LHCN-M2 (cell line): ENCODE measurements at places on chromosomes 4 and X.
A peak's percentile ranks its signal among the peaks of the same experiment; 100 is the strongest.

GRCh38 chr4:87029356-87029755, 94.5 kb downstream of the AFF1 start:
- DNase-seq, result no peak

DNA sequence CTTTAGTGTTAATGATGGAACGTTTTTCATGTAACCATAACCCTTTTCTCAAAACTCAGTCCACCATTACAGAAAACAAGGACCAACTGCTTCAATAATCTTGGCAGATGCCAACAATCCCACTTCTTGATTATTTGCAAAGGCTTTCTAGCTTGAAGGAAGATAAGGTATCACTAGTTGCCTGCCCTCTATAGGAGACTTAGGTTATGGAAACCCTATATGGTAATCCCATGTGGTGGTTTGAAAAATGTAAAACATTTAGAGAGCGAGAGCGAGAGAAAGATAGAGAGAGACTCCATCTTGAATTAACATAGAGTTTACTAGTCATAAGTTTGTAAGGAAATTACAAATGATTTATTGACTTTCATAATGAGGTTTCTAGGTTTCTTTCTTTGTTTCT, 1627.5 kb upstream of the TENM3 start:
- no peak for DNase-seq

DNA sequence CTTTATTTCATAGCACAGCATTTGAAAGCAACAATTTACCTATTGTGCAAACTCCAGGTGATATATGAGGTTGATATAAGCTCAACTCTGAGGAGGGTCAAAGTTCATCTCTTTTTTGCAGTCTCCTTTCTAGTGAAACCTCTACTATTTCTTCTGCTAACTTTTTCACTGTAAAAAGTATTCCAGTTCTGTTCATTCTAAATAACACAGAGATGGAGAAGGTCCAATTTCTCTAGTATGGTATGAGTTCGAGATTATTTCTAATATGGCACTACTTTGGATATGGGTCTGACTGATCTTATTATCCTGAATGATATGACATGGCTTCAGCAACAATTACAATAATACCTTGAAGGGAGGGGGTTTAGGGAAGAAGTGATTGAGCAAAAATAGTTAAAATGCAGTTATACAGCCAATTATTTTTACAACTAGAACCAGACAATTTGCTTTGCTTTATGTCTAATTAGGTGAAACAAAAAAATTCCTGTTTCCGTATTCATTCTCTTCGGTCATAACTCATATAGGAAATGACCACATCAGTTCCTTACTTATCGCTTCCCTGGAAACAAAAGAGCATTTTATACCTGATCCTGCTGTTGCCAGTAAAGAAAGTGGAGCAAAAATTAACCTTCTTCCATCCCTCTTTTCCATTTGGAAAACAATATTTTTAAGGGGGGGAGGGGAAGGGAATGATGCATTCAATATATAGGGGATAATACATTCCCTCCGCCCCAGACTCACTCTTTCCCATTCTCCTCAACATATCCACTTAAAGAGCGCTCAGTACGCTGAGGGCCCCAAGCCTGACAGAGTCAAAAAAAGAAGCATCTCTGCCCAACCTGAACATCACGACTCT, 1.0 kb downstream of the TBC1D9 start:
- DNase-seq, result peak; percentile 7

DNA sequence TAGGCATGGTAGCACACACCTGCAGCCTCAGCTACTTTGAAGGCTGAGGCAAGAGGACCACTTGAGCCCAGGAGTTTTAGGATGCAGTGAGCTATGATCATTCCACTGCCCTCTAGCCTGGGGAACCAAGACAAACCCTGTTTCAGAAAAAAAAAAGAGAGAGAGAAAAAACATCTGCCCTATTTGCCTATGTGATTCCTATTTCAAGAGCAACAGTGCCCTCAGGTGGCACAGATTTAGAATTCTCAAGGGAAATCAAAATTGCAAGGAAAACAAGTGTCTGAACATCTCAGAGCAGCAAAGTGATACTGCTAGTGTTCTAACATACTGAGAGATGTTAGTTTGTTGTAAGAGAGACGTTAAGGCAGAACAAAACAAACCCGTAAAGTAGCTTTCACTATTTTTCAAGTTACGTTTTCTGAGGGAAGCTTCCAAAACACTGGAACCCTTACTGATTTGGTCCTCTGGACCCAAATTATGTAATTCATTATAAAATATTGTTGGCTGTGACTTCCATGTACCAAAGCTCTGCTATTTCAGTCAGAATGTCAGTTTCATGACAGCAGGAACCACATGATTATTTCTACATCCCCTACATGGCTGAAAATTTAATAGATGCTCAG, 7.9 kb downstream of the BDH2 start:
- DNase-seq, result peak; percentile 71

DNA sequence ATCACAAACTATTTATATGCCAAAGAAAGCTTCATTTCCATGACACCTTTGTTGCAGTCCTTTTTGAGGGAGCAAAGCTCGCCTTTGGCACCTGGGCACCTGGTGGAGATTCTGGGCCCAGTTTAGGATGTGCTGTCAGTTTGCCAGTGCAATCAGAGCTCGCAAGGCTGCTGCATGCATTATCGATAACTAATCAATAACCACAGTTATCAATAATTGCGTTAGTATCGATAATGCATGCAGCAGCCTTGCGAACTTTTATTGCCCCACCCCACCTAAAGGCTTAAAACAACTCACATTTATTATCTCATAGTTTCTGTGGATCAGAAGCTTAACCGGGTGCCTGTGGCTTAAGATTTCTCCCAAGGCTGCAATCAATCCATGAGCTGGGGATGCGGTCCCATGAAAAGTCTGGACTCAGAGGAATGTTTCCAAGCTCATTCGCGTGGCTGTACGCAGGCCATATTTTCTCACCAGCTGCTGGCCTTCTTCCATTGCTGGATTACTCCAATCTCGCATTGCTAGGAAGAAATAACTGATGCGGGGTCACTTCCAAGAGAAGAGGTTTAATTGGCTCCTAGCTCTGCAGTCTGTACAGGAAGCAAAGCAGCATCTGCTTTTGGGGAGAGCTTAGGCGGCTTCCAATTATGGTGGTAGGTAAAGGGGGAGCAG, 6.2 kb upstream of the AFAP1 start:
- no peak for DNase-seq

DNA sequence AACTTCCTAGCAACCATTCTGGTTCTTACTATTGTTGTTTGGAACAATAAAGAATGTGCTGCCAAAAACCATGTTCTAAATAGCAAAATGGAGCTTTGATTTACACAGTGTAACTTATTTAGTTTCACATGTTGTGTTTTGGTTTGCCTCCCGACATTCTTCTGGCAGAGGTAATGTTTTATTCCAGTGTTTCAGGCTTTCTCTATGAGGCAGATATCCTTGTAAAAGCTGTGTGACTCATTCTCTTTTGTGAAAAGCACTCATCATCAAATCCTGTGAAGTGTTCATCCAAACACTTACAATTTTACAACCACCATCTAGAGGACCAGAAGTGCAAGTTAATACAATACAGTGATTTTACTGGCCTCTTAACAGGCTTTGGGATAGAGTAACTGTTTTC, 219.0 kb upstream of the GIMD1 start:
- peak; percentile 81 for DNase-seq

- no peak for DNase-seq
These were observed 2.6 kb upstream of the VSIG4 start for GRCh38 chrX:66042307-66043077.

DNA sequence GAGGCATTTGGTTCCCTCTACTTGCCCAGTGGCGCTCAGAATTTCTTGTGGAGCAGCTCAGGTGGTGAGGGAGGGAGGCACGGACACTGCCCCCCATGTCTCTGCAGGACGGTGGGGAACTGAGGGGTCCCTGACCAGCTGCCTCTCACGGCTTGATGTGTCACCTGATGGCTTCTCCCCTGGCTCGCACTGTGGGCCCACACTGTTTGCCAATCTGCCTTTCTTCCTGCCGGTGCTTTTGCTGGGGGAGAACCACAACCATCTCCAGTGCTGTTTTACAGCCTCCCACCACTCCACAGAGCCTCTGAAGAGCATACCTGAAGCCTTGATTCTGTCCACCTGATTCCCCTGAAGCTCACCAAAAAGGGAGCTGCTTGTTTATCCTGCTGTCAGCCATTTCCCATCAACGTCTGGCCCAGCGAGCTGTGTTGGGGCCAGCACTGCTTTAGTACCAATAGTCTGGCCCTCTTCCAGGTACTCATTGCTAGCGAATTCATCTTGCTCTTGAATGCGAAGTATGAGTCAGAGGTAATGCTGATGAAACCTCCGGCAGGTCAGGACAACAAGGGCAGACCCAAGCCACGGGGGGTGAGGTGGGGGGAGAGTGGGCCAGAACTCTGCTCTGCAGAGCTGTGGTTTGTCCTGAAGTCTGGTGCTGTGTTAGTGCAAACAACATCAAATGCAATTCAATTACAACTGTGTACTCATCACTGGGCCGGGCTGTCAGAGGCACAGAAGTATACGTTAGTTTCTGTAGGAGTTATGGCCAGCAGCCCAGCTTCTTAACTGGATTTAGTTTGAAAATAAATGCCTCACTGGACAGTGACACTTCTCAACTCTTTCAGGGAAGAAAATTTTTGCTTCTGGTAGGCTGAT, 208.3 kb upstream of the JADE1 start:
- peak; percentile 97 for DNase-seq

- DNase-seq, result peak; percentile 7
These were observed 47.2 kb upstream of the TMPRSS11F start for GRCh38 chr4:68176904-68177303.

DNA sequence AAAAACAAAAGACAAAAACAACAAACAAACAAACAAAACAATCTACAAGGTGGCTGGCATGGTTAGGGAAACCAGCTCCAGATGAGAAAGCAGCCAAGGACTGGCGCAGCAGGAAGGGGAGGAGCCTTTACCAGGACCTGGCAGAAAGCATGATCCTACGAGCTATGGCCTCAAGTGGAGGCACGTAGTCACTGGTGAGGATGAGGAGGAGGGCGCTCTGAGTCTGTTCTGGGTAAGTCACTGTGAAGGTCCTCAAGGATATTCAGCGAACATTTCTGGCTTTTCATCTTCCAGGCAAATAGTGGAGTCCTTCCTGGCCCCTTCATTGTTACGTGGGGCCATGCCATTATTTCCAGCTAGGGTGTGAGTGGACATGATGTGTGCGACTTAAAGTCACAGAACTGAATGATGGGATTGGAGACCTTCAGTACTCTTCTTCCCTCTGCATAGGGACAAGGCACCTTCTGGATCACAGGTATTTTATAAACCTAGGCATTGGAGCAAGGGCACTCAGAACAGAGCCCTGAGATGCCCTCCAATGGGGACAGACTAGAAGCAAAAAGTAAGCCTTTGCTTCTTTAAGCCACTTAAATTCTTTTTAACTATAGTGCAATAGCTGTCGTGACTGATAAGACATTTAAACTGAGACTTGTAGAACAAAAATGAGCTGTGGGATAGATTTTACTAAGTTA, 771.3 kb downstream of the RAB28 start:
- no peak for DNase-seq

GRCh38 chr4:105059337-105059736, 87.3 kb upstream of the TET2 start:
- DNase-seq, result no peak

GRCh38 chr4:178080312-178080711, 638.1 kb upstream of the AGA start:
- DNase-seq, result no peak

- DNase-seq, result no peak
These were observed 213.2 kb downstream of the ARHGAP24 start for GRCh38 chr4:85688055-85688740.

- no peak for DNase-seq
These were observed 17.5 kb downstream of the GATB start for GRCh38 chr4:151743128-151743854.

DNA sequence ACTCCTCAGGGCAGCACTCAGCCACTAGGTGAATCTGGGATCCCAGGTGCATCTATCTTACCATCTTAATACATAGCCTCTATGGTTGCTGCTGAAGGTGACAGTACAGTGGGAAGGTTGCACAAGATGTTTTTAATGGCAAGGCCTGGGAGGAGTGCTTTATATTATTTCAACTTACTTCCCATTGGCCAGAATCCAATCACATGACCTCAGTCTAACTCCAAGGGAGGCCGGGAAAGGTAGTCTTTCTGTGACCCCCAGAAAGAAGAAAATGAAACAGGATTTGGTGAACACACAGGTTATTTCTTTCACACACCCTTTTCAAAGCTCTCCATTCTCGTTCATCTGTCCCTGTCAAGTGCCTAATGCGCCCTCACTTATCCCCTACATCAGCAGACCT, 189.1 kb upstream of the ATP6AP2 start:
- no peak for DNase-seq

DNA sequence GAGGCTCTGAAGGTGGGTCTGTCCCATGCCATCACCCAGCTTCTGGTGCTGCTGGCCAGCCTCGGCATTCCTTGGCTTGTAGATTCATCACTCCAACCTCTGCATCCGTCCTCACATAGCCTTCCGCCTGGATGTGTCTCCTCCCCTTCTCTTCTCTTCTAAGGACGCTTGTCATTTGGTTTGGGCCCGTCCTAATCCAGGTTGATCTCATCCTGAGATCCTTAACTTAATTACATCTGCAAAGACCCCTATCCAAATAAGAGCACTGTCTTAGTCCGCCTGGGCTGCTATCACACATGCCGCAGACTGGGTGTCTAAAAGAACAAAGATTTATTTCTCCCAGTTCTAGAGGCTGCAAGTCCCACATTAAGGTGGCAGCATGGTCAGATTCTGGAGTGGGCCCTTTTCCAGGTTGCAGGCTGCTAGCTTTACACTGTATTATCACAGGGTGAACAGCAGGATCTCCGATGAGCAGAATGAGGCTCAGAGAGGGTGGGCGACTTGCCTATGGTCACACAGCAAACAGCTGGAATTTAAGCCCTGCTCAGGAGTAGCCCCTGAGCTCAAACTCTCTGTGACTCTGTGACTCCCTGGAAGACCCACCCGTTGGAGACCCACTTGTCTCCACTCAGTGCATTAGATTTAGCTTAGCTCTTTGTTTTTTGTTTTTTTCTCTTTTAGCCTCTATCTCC, 113.1 kb downstream of the STK32B start:
- no peak for DNase-seq

DNA sequence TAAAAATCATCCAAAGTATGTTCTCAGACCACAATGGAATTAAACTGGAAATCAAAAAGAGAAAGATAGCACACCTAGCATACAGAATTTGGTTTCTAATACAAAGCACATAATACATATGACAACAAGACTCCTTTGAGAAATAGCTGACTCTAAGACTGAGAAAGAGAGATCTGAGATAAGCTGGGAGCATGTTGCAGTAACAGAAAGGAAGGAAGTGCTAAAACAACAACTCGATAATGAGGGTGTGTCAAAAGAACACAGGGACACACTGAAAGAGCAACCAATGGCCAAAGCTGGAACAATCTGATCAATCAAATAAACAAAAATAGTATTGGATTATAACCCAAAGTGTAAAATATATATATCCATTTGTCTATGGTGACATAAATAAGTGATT, 586.6 kb downstream of the C4orf33 start:
- DNase-seq, result no peak

- no peak for DNase-seq
These were observed 15.2 kb upstream of the TXLNG start for GRCh38 chrX:16770970-16771482.
